ENCODE measurements at places on chromosomes 6 and 20.

DNA sequence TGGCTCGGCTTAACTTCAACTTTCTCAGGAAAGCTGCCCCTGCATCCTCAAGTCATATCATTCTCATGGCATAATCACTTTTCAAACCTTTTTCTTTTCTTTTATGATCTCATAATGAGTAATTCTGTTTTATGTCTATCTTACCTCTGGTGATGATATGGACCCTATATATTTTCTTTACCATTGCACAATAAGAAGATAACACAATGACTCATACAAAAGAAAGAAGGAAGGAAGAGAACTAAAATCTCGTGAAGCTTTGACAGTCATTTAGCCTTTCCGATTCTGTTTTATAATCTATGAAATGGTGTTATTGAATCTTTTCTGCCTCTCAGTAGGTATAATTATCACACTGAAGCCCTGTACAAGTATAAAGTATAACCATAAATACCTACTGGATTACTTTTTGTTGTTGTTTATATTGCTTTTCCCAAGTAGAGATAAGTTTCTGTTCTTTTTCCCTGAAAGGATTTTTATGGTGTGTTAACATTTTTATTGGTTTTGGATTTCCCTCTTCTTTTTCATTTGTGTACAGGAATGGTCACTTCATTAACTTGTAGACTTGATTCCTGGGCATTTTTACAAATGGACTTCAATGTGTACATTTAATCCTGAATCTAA is 300.9 kb downstream of the LAMA2 start:
- DNase-seq, result no peak

- no peak for DNase-seq
These were observed 42.2 kb downstream of the FLRT3 start for GRCh38 chr20:14295238-14295637.

GRCh38 chr6:62974452-62974851 is 236.8 kb upstream of the FKBP1C start:
- DNase-seq, result no peak

DNA sequence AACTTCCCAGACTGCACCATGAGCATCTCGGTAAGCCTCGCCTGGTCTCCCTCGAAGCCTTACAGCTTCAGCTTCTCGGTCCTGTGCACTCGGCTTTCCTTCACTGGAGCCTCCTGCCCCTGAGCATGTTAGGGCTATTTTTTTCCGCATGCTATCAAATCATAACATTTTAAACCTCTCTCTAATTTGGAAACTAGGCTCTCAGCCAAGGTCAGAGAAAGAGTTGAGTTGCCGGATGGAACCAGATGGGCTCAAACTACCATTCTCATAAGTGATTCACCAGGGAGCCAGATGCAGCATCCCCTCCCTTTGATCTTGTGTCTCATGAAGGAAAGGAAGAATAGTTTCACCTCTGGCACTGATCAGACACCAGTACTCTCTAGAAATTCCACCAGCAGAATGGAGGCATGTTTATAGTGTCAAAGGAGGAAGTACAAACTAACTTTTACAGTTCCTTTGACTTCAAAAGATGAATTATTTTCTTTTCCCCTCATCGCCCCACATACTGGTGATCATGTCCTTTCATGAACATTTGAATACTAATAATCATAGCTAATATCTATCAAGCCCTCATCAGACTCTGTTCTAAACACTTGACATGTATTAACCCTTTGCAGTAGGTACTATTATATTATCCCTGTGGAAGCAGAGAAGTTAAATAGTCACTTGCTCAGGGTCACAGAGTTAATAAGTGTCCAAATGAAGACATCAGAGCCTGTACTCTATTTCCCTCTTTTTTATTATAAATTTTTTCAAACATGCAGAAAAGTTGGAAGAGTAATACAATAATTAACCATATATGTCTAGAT is 46.7 kb downstream of the MAP1LC3A start:
- DNase-seq, result no peak

- DNase-seq, result no peak
These were observed 197.1 kb upstream of the PLN start for GRCh38 chr6:118350881-118351430.

DNA sequence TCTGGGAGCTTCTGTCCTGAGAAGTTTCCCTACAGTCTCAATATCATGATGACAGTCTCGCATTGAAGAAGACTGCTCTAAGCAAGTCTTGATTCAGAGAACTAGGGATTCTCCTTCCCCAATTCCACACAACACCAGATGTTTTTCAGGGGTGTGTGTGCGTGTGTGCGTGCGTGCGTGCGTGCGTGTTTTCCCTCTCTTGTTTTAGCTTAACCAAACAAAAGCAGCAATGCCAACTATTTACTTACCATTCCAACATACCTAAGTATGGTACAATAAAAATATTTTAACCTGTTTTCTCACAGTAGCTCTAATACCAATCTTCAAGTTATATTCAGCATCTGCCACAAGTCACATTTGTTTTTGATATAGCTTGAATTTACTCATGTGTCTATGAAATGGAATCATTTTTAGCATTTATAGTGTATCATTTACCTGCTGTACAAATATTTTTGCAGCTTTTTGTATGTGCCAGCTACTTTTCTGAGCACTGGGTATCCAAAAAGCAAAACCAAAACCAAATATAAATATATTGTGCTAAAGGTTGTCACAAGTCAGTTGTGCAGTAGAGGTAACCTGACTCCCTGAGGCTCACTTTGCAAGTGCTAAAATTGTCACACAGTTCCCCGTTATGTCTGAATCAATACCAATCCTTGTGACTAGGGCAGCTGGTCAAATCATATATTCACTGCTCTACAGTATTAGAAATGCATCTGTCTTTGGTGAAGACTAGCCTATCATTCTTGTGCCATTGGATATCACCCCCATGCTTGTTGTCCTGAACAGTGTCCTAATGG is 21.7 kb upstream of the MYLIP start:
- DNase-seq, result no peak

DNA sequence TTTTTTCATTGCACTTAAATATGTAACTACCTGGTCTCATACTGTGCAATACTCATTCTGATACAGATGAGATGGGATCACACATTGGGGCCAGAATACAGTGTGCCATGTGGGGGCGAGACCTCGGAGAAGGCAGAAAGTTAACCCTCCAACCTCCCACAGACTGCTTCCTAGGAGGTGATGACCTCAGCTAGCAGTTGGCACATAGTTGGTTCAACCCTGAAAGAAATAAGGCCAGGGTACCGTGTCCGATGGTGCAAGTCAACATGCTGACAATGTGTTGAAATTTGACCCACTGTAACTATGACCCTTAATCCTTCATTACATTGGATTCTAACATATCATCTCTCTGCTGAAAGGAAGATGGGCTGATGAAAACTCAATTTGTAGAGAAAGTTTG is 61.9 kb downstream of the GJA10 start:
- no peak for DNase-seq

- no peak for DNase-seq
These were observed 12.3 kb downstream of the DDX27 start for GRCh38 chr20:49231471-49231870.

DNA sequence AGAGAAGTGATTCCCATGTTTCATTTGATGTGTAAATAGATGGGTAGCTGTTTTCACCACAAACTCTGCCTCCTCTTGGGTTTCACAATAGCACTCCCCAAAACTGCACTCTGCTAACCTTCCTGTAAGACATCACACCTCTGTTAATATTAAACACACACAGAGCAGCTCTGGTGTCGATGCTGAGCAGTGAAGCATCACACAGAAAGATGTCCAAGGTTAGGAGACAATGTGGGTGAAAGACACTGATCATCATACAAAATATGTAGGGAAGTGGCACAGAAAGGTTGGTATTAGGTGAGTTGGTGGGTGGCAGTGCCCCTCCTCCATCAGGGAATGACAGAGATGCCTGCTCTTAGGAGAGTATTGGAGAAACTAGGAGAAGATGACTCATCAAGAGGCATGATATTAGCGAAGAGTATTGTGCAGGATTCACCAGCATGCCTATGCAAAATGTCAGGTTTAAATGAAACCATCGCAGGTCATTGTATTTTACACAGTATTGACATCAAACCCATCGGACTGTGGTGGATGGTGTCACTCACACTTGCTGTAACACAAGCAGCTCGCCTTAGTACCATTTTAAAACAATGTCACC is 199.7 kb downstream of the TBXT start:
- DNase-seq, result no peak

- DNase-seq, result no peak
These were observed 143.7 kb downstream of the SYNDIG1 start for GRCh38 chr20:24612799-24613775.

- DNase-seq, result no peak
These were observed 4.7 kb downstream of the CUL9 start for GRCh38 chr6:43186706-43187105.

- DNase-seq, result no peak
These were observed 53.9 kb downstream of the DHX35 start for GRCh38 chr20:39016041-39016440.

GRCh38 chr6:11120271-11121005 is 8.9 kb upstream of the ERVFRD-1 start:
- DNase-seq, result no peak

DNA sequence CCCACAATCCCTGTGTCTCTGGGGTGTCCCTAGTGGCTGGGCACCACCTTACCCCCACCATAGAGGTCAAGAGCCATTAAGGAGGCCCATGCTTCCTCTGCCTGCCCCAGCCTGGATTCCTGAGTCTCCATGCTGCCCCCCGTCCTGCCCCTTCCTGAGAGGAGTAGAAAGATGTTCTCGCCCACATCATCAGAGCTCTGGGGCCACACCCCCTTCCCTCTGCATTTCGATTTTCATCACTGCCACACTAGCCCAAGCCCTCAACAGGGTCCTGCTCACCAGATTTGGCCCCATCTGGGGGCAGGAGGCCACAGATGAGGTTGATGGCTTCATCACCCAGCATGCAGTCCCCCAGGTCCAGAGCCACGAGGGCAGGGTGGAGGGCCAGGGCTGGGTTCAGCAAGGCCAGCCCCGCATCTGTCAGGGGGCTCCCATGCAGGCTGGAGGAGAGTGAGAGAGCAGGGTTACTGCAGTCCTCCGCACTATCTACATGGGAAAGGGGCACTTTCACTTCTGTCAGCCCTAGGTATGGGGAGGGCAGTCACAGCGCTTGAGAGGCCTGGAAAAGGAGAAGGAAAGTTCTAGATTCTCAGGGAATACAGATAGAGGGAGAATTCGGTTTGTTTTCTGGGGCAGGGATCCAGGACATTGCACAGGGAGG is 1.5 kb downstream of the LRRC73 start:
- DNase-seq, result no peak

DNA sequence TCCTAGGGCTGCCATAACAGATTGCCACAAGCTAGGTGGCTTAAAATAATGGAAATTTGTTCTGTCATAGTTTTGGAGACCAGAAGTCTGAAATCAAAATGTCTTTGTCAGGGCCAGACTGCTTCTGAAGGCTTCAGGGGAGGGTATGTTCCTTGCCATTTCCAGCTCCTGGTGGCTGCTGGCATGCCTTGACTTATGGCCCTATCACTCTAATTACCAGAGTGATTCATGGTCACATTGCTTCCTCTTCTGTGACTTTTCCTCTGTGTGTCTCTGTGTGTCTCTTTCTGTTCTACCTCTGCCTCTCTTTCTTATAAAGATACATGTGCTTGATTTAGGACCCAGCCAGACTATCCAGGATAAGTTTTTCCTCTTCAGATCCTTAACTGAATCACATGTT is 635.2 kb upstream of the IMPG1 start:
- DNase-seq, result no peak

- DNase-seq, result no peak
These were observed 1.1 kb upstream of the FAXC start for GRCh38 chr6:99350573-99350972.

DNA sequence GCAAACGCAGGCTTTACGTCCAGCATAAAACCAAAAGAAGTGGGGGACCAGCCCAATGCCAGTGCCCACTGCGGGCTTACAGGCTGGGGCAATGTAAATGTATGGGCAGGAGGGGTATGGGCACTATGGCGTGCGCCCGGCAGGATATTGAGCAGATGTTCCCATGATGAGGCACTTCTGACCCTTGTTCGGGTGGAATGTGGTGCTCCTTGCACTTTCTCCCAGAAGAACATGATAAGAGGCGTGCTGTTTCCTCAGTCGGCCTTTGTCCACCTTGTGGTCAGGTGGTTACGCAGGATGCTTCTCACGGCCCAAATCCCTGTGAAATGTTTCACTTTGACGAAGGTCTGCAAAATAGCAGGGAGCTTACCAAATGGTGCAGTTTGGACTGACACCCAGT is 4.8 kb upstream of the GPR31 start:
- no peak for DNase-seq

DNA sequence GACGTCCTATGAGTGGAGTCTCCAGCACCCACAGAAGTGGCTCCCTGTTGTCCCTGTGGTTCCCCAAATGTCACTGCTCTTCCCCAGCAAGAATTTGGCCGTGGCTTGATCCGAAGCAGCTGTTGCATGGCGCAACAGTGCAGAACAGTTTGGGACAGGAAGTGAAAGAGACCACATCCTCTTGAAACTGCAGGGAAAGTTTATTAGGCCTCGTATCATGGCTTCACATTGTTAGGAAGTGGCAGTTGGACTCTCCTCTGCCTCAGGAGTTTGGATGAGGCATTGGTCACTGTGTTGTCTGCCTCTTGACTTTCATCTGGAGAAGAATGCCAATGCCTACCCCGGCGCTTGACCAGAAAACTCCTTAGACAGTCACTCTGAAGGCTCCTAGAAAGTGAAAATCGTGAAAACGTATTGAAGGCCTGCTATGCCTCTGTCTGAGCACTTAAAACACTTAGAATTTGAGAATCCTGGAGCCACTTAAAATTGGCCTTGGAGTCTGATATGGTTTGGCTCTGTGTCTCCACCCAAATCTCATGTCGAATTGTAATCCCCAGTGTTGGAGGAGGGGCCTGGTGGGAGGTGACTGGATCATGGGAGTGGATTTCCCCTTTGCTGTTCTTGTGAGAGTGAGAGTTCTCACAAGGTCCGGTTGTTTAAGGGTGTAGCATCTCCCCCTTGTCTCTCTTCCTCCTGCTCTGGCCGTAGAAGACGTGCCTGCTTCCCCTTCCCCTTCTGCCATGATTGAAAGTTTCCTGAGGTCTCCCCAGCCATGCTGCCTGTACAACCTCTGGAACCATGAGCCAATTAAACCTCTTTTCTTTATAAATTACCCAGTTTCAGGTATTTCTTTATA is 334.9 kb upstream of the JARID2 start:
- DNase-seq, result no peak

- no peak for DNase-seq
These were observed 12.9 kb downstream of the MAPK13 start for GRCh38 chr6:36142971-36143838.

- DNase-seq, result no peak
These were observed 56.2 kb downstream of the CTCFL start for GRCh38 chr20:57468523-57469417.

All from stimulated activated CD4-positive, alpha-beta T cell treated with anti-CD3 and anti-CD28 coated beads, TNF-alpha, amount 100 ng/mL, for 48 hours (primary cell).